Activated CD4-positive, alpha-beta T cell treated with anti-CD3 and anti-CD28 coated beads for 1 hour (primary cell): ENCODE measurements at places on chromosomes 13 and 19.

DNA sequence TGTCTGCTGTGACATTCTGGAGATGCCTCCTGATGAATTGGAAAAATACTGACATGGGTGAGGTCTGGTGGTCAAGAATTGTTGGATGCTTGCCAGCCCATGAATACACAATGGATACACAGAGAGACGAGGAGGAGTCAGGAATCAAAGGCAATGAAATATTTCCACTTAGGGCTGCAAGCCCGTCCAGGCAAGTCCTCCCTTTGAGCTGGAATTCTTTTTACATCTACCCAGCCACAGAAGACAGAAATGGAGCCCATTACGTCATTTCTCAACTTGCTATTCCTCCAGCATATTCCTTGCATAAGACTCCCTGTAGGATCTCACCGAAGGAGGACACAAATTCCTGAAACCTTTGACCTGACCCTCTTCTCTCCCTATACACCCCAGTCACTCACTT is 15.7 kb upstream of the IGFL4 start:
- DNase-seq = no peak

DNA sequence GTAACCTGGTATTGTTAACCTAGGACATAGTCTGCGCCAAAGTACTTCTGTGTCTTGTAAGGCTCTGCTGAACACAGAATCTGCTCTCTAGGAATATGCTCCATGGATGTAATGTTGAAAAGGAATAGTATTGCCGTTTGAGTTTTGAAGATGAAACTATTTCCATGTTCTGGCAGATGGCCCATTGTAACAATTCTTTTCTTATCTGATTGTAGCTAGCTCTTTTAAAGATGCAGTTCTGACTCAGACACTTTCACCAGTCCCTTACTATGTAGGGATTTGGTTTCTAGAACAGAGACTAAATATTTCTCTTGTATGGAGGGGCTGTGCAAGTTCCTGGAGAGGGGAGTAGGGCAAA is 185.6 kb downstream of the MTUS2 start:
- no peak for DNase-seq

DNA sequence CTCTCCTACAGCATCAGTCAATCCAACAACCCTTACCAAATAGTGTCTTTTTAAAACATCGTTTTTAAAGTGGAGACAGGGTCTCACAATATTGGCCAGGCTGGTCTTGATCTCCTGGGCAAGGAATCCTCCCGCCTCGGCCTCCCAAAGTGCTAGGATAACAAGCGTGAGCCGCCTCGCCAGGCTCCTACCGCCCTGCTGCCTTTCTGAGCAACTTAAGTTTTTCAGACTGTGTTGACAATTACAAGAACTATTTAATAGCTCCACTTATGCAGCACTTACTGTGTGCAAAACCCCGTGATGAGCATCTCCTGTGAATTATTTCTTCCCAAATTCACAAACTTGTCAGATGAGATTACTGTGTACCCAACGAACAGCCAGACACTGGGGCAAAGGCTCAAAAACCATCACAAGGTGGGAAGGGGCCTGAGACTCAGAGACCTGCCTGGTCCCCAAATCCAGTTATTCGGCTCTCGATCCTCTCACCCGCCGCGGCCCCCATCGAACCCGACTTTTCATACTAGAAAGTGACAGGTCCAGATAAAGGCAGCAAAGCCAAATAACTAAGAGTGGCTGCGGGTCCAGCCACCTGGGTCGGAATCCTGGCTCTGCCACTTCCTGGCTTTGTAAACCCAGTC is 581 bp downstream of the RPL18 start:
- no peak for DNase-seq

GRCh38 chr19:9431475-9431874 is 3.9 kb downstream of the ZNF266 start:
- DNase-seq = peak; percentile 19

DNA sequence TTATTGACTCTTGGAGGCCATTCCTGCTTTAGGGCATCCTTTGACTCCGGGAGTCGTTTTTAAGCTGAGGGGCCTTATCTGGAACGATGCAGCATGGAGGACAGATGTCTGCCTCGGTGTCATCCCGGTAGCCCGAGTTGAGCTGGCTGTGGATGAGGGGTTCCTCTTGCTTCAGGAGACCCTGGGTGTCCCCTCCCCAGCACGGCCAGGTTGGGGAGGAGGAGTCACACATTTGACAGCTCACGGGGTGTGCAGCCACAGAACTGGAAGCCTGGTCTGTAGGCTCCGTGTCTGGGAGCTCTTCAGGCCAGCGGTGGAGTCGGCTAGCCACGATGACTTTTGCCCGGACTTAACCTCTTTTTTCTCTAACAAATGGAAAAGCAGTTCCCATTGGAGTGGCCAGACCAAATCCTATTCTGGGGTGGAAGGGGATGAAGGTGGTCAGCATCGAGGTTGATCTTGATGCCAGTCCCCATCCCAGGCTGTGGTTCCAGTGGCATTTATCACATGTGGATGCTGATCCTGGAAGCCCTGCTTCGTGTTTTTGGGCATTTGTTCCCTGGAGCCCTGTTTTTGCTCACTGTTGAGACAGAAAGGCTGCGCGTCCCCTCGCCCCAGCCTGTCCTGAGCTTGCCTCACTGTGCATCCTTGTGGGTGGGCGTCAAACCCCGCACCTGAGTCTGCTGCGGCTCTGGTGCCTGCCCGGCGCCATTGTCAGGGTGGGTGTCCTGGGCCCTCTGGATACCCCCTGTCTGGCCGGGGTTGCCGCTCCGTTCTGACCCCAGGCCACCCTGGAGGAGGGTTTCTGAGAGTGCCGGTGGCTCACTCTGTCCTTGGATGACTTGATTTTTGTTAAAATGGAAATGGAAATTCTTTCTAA is 12.0 kb downstream of the TFDP1 start:
- DNase-seq = no peak

GRCh38 chr13:31605076-31605860 is 134.1 kb upstream of the RXFP2 start:
- no peak for DNase-seq

DNA sequence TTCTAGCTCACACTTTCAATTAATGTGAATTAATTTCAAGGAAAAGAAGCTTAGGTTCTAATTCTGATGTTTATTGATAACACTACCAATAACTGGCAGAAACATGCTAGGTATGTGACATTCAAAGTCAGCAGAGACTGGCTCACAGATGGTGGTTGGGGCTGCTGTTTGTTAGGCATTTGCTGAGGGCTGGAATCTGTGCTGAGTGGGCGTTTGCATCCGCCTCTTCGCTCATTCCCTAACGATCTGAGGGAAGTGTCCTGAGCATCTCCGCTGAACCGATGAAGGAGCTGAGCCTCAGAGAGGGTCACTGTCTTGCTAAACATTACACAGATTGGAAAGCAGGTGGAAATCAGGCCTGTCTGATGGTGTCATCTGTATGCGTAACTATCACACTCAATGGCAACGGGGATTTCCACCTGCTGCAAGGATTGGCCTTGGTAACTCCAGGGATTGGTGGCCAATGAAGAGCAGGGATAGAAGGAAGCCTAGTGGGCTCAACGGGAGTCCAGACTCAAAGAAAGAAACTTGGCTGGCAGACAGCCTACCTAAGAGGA is 338.9 kb downstream of the TEX29 start:
- DNase-seq = no peak

GRCh38 chr13:111031531-111031961 is 83.6 kb upstream of the ARHGEF7 start:
- no peak for DNase-seq

- no peak for DNase-seq
Observed at GRCh38 chr19:53157626-53158025, 1.2 kb downstream of the ZNF347 start.

DNA sequence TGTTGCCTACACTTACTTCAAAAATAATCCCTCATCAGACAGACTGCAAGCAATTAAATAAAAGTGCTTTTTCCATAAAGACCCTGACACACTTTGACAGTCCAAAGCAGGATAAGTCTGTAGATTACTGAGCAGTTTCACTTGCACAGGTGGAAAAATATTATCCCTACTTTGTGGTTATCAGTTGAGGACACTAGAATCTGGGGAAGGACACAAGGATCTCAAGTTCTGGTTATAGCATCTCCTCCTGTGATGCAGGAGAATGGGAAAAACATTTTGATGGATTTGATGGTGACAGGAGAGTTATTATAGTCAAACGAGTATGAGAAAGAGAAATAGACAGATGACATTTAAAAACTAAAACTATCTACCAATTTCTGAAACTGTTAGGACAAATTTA is 122.9 kb upstream of the PCDH9 start:
- DNase-seq = no peak

DNA sequence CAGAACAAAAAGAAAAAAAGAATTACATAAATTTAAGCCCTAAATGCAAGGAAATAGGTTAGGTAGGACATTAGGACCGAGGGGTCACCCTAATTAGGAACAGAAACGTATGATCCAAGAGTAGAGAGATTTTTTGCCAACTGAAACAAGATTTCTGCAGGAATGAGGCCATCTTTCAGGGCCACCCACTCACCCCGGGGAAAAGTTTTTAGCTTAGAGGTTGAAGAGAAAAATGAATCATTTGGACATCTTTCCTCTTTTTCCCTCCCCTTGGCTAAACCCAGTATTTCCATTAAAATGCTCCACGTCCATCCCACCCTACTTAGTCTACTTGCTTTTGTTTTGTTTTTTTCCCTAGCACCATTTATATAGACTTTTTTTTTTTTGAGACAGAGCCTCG is 10.6 kb upstream of the PNMA8A start:
- no peak for DNase-seq

GRCh38 chr19:45117167-45117594 is 24.2 kb downstream of the PPP1R37 start:
- peak; percentile 13 for DNase-seq

DNA sequence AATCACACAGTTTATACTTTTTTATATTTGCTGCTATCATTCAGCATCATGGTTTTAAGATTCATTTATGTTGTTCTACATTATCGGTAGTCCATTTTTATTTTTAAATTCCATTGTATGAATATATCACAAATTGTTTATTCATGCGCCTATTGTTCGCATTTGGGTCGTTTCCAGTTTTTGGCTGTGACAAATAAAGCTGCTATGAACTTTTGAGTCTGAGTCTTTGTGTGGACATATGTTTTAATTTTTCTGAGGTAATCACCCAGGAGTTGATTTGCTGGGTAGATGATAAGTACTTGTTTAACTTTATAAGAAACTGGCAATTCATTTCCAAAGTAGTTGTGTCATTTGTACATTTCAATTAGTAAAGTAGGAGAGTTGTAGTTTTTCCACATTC is 74.2 kb upstream of the CSNK1A1L start:
- no peak for DNase-seq

- DNase-seq = no peak
Observed at GRCh38 chr13:46176756-46177155, 5.2 kb downstream of the LCP1 start.

DNA sequence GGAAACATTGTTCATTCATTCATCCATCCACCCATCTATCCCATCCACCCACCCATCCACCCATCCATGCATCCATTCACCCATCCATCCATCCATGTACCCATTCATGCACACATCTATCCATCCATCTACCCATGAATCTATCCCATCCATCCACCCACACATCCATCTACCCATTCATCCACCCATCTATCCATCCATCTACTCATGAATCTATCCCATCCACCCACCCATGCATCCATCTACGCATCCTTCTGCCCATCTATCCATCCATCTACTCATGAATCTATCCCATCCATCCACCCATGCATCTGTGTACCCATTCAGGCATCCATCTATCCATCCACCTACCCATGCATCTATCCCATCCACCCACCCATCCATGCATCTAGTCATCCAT is 51.6 kb upstream of the URI1 start:
- DNase-seq = no peak

- DNase-seq = no peak
Observed at GRCh38 chr13:53005626-53006025, 23.0 kb upstream of the OLFM4 start.

- no peak for DNase-seq
Observed at GRCh38 chr19:36688058-36688457, 646 bp downstream of the ZNF567 start.

DNA sequence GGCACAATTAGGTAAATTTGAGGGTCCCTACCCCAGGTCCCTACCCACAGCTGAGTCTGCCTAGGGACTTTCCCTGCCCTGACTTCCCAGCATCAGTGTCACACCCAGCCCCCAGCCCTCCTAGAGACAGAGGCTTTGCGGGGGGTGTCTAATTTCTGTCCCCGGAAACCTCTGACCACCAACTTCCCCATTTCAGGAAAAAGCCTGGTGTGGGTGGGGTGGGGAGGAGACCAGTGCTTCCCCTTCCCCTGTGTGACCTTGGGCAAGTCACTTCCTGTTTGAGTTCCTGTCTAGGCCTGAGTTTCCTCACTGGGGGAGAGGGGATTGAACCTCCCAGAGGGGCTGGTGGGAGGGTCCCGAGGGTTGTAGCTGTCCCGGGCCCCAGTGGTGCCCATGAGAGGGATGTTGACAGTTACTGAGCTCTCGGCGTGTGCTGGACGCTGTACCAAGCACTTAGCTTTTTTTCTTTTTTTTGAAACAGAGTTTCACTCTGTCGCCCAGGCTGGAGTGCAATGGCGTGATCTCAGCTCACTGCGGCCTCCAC is 7.9 kb downstream of the VASP start:
- DNase-seq = no peak

GRCh38 chr19:3282155-3282554 is 57.7 kb downstream of the CELF5 start:
- no peak for DNase-seq

DNA sequence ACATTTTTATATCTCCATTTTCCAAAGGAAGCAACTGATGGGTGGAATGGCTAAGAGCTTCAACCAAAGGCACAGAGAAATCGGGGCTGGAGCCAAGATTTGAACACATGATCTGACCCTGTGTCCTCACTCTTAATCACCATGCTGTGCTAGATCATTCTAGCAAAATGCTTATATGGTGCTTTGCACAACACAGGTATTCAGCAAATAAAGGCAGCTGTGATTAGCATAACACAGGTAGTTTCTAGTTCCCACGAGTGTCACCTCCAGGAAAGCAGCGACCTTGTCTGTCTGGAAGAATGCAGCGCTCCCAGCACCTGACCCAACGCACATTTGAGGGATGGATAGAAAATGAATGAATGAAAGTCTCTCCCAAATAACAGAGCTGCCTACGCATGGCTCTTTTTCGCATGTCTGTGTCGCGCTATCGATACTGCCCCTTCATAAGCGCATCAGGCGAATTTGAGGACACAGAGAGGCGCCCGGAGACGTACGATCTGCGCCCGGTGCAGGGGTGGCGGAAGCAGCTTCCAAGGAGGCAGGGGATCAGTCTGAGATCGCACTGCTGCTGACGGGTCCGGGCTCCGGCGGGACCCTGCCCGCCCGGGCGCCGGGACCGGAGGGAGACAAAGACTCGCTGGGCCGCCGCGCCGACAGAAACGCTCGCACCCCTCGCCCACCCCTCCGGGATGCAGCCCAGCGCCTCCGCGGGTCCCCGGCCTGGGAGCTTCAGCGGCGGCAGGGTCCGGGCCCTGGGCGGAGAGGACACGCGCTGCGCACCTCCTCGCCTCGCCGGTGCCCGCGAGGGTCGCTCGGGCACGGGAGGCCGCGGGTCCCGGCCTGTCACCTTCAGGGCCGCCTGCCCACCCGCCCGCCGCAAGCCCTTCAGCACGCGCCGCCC is 609 bp downstream of the EPS15L1 start:
- DNase-seq = no peak

DNA sequence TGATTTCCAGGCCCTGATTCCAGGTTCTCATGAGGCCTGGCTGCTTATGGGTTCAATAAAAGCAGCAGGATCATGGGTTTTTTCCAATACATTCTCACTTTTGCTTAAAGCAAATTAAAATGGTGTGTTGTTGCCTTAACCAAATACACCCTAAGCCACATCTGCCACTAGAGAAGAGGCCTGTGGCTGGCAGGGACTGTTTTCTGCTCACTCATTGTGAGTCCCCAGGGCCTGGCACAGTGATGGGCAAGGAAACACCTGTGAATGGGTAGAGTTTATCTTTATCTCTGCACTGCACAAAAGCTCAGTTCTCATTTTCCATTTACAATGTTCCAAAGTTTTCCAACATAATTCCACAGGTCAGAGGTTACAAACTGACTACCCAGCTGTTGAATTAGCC is 726.0 kb downstream of the UQCRFS1 start:
- DNase-seq = no peak
